SK-N-SH treated with all-trans-retinoic acid at 6 μM for 48 hours (cell line): ENCODE measurements at places on chromosomes 11 and 22.

- ATAC-seq = no peak
Observed at GRCh38 chr22:33006220-33006954, 51.8 kb downstream of the SYN3 start.

GRCh38 chr11:27761356-27761755 is 61.1 kb upstream of the BDNF start:
- ATAC-seq = no peak

DNA sequence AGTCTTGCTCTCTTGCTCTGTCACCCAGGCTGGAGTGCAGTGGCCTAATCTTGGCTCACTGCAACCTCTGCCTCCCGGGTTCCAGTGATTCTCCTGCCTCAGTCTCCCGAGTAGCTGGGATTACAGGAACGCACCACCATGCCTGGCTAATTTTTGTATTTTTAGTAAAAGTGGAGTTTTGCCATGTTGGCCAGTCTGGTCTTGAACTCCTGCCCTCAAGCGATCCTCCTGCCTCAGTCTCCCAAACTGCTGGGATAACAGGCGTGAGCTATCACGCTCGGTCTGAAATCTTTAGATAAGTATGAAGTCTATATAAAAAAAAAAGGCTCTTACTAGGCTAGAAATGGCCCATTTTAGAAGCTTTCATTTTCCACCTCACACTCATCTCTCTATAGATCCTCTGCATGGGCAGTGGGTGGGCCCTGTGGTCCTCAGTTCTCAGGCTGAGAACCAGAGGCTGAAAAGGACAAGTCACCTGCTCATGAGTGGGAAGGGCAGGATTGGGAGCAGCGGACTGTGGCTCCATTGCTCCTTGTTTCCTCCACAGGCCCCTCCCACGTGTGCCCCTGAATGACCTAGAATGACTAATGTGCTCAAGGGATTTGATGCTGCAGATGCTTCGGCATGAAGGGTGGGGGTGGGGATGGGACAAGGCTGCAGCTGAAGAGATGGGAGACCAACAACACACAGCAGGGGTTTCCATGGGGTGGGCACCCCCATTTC is 19.8 kb upstream of the PRAME start:
- ATAC-seq = no peak

GRCh38 chr22:46287873-46288751 is 8.6 kb upstream of the GTSE1 start:
- no peak for ATAC-seq

GRCh38 chr11:75565916-75566762 is 4.1 kb downstream of the SERPINH1 start:
- no peak for ATAC-seq

DNA sequence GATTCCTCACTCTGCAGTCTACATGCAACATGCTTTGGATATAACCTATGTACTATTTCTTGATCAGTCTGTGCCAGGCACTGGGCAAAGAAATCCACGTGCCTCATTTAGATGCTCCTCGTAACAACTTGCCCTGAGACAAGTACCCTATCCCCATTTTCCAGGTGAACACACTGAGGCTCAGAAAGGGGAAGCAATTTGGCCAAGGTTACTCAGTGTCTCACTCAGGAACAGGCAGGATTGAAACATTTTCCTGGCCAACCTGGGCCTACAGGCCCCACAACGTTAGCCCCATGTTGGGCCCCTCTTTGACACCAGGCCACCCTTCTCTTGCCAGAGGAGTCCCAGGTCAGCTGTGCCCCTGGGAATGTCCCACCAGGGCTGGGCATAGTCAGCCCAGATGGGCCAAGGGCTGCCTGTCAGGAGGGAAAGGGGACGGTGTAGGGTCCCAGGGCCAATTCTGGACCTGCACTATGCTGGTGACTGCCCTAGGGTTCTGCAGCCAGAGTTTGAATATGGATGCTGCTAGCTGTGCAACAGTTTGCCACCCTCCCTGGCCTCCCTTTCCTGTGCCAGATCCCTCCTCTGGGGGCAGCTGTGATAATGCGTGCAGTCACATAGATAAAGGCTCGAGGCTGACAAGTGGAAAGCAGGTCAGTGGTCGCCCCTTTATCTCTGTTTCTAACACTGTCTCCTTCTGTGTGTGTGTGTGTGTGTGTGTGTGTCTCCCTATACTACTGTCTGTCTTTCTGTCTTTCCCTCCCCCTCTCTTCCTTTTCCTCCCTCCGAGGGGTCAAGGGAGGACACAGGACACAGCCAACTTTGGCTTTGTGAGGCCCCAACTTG is 10.4 kb upstream of the EMID1 start:
- ATAC-seq = no peak; the same call in 2 of the 3 replicates

DNA sequence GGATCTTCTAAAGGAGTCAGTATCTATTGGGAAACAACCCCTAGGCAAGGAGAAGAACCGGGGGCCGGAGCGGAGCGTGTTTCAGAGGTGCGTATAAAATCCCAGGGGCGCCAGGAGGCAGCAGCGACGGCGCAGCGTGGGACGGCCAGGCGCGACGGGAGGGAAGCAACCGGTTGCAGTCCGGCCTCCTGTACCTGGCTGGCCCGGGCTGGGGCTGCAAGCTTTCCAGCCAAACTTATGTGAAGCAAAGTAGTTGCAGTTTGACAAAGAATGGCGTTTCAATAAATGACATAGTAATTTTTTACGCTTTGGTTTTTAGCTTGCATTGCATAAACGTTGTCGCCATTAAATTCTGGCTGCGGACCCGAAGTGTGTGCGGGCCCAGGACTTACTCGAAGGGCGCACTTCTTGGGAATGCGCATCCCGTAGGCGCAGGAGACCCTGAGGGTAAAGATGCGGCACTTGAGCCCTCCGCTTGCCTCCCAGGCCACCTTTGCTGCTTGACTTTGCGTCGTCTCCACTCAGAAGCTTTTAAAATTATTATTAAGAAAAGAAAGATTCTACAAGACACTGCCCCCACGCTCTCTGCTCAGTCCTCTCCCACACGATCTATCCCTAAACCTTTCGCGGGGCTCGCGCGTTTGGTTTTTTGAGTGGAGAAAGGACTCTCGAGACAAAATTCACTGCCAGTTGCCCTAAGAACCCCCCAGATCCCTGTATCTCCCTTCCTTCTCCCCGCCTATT is 1.6 kb upstream of the WT1 start:
- ATAC-seq = no peak

GRCh38 chr11:112525270-112525669 is 264.6 kb upstream of the PLET1 start:
- ATAC-seq = no peak

DNA sequence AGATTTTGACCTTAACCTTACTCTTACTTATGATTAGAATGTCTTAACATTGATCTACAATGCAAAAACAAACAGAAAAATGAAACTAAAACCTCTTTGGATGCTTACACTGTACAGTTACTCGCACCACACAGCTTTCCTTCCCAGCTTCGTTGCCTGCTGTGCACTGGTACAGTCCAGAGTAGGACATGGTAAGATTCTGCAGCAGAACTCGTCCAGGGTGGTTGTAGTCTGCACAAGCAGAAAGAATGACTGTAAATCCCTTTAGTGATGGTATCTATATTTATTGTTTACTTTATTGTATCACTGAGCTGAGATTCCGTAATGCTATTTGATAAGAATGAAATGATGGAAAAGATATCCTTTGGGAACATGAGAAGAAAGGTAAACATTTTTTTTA is 21.0 kb upstream of the HSPA8 start:
- ATAC-seq = peak; percentile 26; the same call in 1 of the 3 replicates

DNA sequence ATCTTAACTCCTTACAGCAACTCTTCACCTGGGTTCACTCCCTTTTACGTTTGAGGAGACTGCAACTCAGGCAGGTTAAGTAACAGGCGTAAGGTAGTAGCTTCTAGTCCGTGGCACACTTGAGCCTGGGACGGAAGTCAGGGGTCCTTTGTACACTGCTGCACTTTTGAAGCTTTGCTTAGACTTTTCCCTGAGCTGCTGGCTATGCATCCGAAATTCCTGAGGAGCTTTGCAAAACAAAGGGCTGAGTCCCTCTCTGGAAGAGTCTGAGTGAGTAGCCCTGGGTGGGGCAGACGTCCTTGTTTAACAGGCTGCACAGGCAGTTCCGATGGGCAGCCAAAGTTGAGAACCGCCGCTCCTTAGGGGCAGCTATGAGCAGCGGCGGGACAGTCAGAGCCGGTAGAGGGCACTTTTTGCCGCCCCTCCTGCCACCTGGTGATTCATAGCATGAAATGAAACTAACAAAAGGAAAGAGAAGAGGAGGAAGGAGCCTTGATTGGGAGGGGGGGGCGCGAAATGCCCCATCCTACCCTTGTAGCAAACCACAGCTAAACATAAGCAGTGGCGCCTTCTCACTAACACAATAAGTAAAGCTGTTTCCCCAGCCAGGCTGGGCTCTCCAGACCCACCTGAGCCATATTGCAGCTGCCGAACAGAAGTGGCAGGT is 1.4 kb downstream of the TMEM109 start:
- peak; percentile 63 for ATAC-seq

DNA sequence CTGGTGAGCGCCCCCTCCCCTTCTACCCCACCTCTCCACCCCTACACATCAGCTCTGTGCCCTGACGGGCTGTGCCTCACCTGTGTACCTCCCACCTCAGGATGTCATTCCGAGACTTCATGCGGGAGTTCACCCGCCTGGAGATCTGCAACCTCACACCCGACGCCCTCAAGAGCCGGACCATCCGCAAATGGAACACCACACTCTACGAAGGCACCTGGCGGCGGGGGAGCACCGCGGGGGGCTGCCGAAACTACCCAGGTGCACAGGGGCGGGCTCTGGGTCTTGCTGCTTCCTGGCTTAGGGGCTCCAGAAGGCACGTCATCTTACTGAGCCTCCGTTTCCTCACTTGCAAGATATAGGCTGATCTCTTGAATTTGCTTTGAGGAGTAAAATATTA is 6.8 kb downstream of the CAPN1 start:
- no peak for ATAC-seq

- no peak for ATAC-seq
Observed at GRCh38 chr11:119188887-119189286, 3.6 kb downstream of the NHERF4 start.

DNA sequence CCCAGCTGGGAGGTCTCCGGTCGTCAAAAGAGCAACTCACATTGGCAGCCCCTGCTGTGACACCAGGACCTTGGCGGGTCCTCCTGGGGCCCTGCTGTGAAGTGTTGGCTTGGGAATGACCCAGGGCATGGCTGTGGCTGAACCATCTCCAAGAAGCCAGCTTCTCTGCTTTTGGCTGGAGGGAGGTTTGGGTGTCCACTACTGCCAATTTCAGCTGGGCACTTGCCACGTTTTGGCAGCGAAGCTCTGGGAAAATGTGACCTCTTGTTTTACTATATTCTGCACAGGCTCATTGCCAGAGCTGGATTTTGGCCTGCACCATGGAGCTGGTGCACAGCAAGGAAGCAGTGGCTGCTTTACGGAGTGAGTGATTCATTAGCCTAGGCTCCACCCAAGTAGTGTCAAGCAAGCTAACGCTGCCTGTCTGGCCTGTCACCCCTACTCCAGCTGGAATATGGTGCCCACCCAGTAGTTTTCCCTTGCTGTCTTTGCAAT is 24.3 kb upstream of the SMCO4 start:
- no peak for ATAC-seq

- ATAC-seq = no peak
Observed at GRCh38 chr11:28448186-28448585, 340.0 kb downstream of the METTL15 start.

DNA sequence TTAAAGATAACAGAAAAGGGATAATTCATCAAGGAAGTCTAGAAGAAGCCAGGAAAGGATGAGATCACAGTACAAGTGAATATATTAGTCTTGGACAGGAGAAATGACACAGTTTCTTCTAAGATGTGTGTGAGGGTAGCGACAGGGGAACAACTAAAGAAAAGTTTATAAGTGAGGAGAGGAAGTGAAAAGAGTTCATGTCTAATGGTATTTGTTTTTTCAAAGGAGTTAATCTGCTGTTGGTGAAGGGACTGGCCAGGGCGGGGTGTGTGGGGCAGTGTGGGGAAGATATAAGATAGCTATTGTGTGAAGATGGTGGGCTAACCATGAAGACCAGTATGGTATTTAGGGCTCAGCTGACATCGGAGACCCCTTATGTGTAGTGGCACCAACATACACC is 7.6 kb upstream of the PPFIBP2 start:
- no peak for ATAC-seq

DNA sequence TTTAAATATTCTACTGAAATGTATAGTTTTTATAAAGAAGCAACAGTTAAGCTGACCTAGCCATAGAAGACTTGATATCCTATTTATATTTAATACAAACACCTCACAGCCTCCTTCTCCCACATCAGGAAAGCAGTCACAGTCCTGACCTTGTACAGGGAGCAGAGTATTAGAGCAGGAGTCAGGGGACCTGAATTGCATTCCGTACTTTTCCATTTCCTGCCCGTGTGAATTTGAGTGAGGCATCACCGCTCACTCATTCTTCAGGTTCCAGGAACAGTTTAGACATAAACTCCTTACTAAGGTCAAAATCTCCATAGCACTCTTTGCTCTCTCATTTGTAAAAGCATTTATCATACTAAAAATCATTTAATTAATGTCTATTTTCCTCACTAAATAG is 482.5 kb upstream of the FAT3 start:
- ATAC-seq = no peak

DNA sequence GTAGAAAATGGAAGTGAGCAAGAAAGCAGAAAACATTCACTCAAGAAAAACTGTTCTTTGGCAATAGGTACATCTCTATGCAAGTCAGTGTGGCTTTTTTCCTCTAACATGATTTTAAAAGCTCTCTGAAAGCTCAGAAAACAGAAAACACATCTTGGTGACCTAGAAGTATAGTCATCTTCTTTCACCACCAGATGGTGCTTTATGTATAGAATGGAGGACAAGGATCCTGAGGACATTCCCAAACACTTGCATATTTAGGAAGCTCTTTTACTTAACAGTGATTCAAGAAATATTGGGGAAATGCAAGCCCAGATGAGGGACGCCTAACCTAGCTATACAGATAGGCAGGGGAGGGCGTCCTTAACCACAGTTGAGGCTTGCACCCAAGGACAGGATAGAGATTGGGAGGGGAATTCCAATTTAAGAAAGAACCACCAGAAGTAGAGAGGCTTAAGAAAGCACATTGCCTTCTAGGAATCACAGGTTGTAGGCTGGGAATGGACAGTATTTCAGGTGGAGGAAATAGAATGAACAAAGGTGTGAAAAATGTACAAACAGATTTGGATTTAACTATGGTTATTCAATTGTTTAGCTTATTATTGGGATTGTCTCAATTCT is 13.8 kb upstream of the CCDC81 start:
- ATAC-seq = peak; percentile 96

- no peak for ATAC-seq
Observed at GRCh38 chr11:71843858-71844257, 10.9 kb downstream of the DEFB108B start.

GRCh38 chr11:31397239-31397834 is 27.7 kb downstream of the DNAJC24 start:
- peak; percentile 58; the same call in 2 of the 3 replicates for ATAC-seq

GRCh38 chr11:96143041-96143521 is 199.9 kb downstream of the MAML2 start:
- ATAC-seq = no peak

- no peak for ATAC-seq
Observed at GRCh38 chr11:3613998-3614741, 27.6 kb downstream of the ART5 start.
